NCI-H1694 (cell line): ENCODE measurements at places on chromosomes 1 and 21.

GRCh38 chr1:209688746-209689234, 13.6 kb downstream of the G0S2 start:
- no peak for DNase-seq

GRCh38 chr1:43358121-43358745, 548 bp upstream of the CDC20 start:
- peak; percentile 32 for DNase-seq

DNA sequence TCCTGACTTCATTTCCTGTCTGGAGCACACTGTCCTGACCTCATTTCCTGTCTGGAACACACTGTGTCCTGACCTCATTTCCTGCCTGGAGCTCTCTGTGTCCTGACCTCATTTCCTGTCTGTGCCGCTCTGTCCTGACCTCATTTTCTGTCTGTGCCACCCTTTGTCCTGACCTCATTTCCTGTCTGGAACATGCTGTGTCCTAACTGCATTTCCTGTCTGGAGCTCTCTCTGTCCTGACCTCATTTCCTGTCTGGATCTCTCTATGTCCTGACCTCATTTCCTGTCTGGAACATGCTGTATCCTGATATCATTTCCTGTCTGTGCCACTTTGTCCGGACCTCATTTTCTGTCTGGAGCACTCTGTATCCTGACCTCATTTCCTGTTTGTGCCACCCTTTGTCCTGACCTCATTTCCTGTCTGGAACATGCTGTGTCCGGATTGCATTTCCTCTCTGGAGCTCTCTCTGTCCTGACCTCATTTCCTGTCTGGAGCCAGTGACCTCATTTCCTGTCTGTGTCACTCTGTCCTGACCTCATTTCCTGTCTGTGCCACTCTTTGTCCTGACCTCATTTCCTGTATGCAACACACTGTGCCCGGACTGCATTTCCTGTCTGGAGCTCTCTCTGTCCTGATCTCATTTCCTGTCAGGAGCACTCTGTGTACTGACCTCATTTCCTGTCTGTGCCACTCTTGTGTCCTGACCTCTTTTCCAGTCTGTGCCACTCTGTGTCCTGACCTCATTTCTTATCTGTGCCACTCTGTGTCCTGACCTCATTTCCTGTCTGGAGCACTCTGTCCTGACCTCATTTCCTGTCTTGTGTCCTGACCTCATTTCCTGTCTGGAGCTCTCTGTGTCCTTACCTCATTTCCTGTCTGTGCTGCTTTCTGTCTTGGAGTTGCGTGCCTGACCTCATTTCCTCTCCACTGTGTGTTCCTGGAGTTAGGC, 27.6 kb downstream of the SKI start:
- no peak for DNase-seq

DNA sequence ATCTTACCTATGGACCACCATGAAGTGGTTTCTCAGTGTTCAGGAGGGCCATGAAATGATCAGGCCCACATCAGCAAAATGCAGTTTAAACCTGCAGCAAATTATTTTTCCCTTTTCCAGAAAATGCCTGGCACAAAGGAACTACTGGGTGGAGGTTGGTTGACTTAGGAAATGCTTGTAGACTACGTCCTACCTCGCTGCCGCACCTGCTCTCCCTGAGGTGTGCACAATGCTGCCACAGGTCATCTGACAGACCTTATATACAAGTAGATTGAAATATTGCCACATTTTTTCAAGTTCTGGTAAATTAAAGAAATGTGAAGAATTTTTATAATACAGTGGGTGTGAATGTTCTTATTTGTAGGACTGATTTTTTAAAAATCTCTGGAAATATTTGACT, 166.7 kb upstream of the PDE4B start:
- no peak for DNase-seq

GRCh38 chr1:247453245-247453644, 4.7 kb downstream of the OR2B11 start:
- no peak for DNase-seq

DNA sequence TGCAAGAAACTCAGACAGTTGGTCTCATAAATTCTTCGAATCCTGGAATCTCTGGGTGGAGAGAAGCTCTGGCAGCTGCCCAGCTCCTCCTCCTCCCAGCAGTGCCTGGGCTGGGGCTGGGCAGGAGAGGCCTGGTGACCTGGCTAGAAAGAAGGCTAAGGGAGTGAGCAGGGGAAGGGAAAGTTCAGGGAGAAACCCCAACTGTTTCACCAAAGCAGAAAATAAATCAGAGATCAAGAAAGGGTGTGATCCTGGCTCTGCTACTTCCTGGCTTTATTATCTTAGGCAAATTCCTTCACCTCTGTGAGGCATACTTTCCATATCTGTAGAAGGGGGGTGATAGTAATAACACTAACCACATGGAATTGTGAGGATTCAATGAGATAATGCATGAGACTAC, 8.8 kb upstream of the COL16A1 start:
- no peak for DNase-seq

- DNase-seq: no peak
These were observed 14.5 kb downstream of the BRINP2 start for GRCh38 chr1:177185209-177185608.

DNA sequence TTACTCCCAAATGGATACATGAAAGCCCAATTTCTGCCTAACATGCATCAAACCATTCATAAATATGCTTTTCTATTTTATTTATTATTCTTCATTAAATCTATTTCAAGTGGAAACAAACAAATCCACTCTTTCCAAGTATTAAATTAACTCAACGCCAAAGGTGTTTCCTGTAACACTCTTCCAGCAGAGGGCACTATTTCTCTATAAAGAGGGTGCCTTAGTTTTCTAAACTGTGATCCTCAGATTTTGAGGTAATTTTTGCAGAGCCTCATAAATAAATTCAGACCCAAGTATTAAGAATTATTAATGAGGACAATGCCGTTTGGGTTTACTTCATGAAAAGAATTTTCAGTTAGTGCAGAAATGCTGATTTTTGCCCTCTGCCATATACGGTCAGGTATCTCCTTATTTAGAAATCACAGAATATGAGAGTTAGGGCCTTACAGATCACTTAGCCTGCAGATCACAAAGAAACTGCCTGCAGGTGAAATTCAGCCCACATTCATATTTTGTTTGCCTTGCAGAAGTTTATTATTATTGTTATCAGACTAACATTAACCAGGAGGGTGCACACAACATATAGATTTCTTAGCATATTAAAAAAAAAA, 40.1 kb upstream of the MYSM1 start:
- DNase-seq: peak; percentile 91

DNA sequence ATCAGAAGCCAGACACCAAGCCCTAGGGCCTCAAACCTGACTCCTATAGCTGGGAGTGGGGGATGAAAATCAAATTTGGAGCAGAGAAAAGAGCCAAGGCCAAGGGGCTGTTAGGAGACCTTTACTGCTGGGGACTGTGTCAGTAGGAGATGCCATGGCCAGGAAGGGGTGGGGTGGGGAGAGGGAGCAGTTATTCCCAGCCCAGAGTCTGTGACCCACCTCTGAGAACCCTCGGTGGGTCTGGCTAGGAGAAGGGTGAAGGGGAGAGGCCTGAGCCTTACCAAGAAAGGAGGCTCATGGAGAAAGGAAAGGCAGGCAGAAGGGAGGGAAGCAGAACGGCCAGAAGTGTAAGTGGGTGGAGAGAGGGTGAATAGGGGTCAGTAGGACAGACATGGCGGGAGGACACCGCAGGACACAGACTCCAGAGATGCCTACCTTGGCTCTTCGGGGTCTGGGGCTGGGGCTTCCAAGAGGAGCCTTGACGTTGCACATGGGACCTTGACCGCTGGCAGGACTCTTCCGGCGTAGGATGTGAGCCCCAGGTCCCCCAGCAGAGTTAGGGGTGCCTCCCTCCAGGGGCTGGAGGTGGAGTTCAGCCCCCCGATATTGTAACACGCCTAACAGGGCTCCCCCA, 1.2 kb downstream of the ADAMTS4 start:
- DNase-seq: no peak

DNA sequence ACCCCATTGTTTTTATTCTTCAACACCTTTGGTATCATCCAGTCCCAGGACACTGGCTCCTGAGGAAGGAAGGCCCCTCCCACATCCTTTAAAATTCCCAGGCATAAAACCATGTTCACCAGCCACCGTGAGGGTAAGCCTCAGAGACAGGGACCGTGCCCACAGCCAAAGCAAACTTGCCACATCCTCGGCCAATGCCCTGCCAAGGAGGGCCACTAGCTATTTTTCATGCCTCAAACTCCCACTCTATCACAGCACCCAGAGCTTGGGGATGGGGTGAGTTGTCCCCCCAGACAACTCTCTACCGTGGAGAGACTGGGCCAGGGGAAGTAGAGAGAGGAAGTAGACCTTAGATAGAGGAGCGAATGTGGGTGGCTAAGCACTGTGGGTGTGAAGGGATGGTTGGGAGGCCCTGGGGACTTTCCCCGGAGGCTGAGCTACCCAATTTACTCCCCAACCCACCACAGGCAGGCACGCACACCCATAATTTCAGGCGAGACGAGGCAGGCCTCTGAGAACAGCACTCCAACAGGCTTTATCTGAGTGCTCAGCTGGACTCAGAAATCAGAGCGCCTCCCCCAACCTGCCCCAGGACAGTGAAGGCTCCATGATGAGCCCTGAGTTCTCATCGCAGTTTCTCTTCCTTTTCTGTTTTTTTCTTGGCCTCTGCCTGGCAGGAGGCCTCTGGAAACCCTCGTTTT, 15.9 kb upstream of the BTG2 start:
- DNase-seq: no peak

GRCh38 chr1:192476802-192477298, 98.7 kb upstream of the RGS1 start:
- no peak for DNase-seq

DNA sequence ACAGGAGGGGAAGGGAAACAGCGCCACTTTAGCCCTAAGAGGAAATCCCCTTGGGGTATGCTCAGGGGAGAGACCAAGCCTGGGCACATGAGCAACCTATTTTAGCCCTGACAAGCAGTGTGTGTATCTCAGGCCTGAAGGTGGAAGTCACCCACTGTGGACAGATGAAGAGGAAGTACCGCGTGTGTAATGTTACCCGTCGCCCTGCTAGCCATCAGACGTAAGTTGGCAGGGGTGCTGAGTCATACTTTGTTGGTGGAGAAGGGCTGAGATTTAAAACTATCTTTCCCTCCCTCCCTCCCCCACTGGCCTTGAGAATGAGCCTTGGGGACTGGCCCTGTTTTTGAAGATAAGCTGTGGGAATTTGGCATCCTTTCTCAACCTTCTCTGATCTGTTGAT, 11.2 kb downstream of the AGO1 start:
- no peak for DNase-seq

DNA sequence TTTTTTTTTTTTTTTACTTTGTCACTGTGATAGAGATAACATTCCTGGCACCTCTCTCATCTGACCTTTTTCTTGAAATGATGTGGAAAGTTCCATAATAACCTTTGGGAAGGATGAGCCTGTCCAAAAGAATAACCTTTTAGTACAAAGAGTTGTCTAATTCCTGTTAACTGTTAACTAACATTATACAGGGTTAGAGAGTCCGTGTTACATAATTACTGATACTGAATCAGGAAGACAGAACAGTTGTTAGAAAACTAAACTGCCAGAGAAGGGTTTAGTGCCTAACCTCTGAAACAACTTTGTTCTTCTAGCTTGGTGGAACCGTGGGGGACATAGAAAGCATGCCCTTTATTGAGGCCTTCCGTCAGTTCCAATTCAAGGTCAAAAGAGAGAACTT, 8.8 kb downstream of the CTPS1 start:
- DNase-seq: no peak

DNA sequence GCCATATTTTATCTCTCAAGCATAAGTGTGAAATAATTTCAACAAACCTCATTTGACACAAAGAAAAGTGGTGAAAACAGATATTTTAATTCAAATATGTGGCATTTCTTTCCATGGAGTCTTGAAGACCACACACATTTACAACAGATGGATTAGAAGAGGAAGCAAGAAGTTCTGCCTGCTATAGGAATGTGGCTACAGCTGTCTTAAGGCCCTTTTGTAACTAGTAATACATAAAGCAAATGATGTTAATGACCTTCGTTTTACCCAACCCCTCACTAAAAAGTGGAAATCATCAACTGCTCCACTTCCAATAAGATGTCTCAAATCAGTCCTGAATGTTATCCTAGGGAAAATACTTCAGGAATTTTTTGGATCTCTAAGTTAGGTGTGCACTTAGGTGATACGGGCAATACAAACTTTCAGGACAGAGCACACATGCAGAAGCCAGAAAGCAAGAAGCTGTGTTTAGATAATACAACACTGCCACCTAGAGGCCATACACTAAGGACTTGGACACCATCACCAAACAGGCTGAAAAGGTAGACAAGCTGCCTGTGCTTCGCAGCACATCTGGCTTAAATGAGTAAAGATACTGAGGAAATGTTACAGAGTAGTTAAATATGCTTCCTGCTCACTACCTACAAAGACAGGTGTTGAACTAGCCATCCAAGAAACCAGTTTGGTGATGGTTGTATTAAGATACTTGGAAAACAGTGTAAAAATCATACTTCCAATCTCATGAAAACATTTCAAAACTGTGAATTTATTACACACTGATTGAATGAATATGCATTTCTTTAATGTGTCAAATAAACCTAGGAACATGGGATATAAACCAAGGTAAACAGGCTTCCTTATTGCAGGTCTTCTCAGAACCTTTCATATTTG, 24.4 kb downstream of the RRAGC start:
- peak; percentile 72 for DNase-seq

DNA sequence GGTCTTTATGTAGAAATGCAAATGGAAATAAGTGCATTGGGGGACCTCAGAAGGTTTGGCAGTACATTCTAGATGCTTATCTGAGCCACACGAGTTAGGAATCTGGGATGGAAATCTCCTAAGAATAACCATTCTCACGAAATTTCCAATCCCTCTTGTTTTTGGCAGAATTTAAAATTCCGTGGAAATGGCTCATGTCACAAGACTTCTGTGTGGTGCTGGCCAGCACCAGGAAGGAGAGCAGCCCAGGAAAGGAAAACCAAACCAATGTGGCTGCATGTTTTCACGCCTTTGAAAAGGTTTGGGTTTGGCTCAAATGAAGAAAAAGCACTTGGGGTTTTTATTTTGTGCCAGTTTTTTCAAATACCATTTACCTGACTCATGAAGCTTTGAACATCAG, 80.1 kb upstream of the KCNK2 start:
- no peak for DNase-seq

GRCh38 chr1:175154629-175155472, 37.7 kb downstream of the KIAA0040 start:
- DNase-seq: peak; percentile 42

DNA sequence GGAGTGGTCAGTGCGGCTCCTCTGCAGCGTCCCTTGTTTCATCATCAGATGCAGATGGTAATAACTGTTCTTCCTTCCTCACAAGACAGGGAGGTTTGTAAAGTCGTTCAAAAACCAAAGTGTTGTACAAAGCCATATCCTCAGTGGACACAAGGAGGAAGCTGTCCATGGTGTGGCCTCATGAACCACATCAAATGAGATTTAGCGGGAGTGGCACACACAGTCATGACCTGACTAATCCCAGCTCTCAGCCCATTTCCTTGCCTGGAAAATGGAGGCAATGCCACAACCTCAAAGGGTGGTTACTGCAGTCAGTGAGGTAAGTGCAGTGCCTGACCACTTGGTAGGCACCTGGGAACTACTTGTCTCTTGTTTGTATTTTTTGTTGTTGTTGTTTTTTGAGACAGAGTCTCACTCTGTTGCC, 13.4 kb downstream of the ENTREP3 start:
- DNase-seq: no peak

- DNase-seq: no peak
These were observed 233.5 kb downstream of the TRABD2B start for GRCh38 chr1:47763591-47764171.
